ENCODE measurements at places on chromosomes 7 and 10. TPM values are rescaled to one million over a fixed set of nuclear protein-coding genes. Genes with fewer than 3 reads are reported as not detected.

The PWWP2B gene
- 18.0 TPM for total RNA-seq

The CYP3A5 gene
- 0.16 TPM for total RNA-seq

The CARD11 gene
- total RNA-seq = 17.6 TPM

The C10orf62 gene
- total RNA-seq = 0.13 TPM

The FAM171A1 gene
- 28.5 TPM for total RNA-seq

The LRRN3 gene
- total RNA-seq = 1.9 TPM

Measured in mesangial cell (primary cell).